ENCODE measurements at places on chromosomes 7 and 10. TPM values are rescaled to one million over a fixed set of nuclear protein-coding genes. Genes with fewer than 3 reads are reported as not detected.
A peak's percentile ranks its signal among the peaks of the same experiment; 100 is the strongest.

IRF5 gene
- 6.5 TPM for total RNA-seq

OPN4 gene
- total RNA-seq = not detected

DNAH11 gene
- total RNA-seq = 2.7 TPM

TRIL gene
- total RNA-seq = not detected

TMEM184A gene
- total RNA-seq = not detected

ZNF736 gene
- 27.2 TPM for total RNA-seq

SEMA3C gene
- total RNA-seq = not detected

CDK1 gene
- 112 TPM for total RNA-seq

GDF2 gene
- total RNA-seq = not detected

- DNase-seq = no peak
Observed at GRCh38 chr7:63041786-63042185, 956.9 kb upstream of the ZNF722 start.

DNA sequence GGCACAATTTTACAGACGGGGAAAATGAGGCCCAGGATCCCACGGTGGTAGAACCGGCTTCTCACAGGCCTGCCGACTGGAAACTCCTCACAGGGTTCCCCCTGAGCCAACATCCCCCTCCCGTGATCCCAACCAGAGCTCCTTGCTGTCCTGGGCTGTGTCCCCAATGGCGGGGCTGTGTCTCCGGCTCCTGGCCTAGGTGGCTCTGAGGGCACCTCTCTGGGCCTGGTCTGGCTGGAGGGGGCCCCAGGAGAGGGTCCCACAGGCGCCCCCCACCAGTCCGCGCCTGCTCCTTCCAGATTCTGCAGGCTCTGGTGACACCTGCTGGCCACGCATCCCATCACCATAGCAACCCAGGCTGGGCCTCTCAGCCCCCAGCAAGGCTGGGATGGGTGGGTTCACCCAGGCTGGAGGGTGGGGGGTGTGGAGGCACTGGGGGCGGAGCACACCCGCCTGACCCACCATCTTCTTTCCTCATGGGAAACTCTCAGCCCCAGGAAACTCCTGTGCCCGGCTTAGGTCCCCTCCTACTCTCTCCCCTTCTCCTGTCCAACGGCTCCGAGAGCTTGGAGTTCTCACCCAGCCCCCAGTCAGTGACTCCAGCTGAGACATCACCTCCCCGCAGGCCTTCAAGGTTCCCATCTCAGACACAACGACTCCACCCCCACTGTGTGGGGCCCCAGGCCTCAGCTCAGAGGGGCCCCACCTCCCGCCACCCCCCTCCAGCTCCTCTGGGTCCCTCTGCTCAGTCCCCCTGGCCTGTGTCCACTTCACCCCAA, 27.1 kb upstream of the TNRC18 start:
- peak; percentile 63 for DNase-seq

GRCh38 chr10:13740461-13740860, 153.7 kb downstream of the PRPF18 start:
- DNase-seq = no peak

DNA sequence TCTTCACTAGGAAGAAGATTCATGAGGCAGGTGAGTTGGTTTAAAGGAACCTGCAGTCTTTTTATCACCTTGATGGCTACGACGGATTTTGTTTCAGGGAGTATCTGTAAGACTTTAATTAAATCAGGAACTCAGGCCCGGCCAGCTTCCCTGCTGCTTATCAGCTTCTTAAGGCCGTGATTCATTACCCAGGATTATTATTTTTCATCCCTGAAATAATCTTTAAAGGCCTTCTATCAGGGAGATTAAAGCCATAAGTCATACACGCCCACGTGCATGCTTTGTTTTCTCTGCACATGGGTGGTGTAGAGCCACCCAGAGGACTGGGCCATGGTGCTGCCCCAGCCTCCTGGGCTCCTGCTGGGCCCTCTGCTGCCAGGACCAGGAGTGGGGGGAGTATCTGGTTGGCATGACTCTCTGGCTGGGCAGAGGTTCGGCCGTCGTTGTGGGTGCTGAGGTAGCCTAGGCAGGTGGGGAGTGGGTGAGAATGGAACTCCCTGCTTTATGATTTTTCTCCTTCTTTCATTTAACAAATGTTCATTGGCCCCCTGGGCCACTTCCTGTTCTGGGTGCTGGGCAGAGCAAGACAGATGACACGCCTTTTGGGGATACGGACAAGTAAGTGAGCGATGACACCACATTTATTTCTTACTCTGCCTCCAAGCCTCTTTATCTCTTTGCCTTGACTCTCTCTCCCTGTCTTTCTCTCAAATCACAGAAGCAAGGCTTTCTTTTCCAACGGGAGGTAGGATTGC, 39.0 kb upstream of the PCBD1 start:
- no peak for DNase-seq

- no peak for DNase-seq
Observed at GRCh38 chr7:6691609-6692106, 15.1 kb downstream of the ZNF12 start.

GRCh38 chr10:73815719-73816030, 4.3 kb upstream of the NDST2 start:
- no peak for DNase-seq

- DNase-seq = no peak
Observed at GRCh38 chr7:16398146-16399017, 23.0 kb downstream of the CRPPA start.

DNA sequence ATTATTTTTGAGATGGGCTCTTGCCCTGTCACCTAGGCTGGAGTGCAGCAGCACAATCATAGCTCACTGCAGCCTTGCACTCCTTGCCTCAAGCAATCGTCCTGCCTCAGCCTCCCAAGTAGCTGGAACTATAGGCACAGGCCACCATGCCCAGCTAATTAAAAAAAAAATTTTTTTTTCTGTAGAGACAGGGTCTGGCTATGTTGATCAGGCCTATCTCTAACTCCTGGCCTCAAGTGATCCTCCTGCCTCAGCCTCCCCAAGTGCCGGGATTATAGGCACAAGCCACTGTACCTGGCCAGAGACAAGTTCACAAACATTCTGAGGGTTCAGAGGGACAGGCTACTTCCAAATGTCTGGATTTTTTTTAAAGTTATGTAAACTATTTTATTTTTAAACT, 32.1 kb upstream of the PURB start:
- DNase-seq = no peak

- DNase-seq = no peak
Observed at GRCh38 chr10:21138769-21139340, 241.7 kb upstream of the NEBL start.

DNA sequence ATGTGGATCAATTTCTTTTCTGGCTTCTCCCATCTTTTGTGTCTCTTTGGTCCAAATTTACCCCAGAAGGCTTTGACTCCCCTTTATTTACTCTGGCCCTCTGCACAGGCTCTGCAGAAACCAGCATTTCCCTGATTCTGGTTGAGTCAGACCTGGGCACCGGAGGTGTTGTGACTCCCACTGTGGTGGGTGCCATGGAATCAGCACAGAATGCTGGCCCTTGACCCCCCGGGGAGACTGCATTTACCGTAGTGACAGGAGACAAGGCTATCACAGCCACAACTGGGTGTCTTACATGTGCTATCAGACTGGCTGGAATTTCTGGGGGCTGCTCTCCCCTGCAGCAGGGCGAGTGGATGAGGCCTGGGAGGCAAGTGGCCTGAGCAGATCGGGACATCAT, 37.6 kb downstream of the PLXDC2 start:
- DNase-seq = no peak

- no peak for DNase-seq
Observed at GRCh38 chr10:104349623-104350126, 4.0 kb upstream of the CFAP58 start.

DNA sequence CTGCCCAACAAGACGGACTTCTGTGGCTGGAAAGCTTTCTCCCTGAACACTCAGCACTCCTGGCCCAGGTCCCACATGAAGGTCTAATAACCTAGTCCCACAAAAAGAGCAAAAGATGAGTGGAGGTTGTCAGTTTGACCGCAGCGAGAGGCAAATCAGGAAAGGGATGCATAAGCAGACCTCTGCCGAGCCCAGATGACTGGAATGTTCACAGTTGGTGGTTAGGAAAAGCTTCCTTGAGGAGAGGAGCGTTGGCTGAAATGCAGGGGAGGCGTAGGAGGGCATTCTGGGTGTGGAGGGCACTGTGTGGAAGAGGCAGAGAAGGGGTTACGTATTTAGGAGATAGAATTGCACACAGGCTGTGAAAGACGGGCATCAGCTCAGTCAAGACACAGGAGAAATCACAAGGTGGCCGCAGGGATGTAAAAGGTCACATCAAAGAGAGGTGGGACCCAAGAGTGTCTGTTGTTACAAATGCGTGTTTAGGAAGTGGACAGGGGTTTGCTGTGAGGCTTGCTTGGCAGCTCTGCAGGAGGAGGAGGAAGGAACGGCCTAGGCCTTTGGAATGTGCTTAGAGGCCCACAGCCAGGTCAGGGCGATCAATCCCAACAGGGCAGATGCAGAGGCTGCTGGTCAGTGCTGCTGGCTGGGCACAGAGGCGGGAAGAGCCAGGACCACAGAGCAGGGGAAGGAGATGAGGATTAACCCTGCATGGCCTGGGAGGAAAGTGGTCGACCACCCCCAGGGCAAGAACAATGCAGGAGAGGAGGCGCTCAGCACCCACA, 133.5 kb downstream of the VIPR2 start:
- no peak for DNase-seq

GRCh38 chr7:136274636-136275345, 297.6 kb upstream of the MTPN start:
- no peak for DNase-seq

- peak; percentile 87 for DNase-seq
Observed at GRCh38 chr10:31759124-31759798, 169.4 kb downstream of the ARHGAP12 start.

DNA sequence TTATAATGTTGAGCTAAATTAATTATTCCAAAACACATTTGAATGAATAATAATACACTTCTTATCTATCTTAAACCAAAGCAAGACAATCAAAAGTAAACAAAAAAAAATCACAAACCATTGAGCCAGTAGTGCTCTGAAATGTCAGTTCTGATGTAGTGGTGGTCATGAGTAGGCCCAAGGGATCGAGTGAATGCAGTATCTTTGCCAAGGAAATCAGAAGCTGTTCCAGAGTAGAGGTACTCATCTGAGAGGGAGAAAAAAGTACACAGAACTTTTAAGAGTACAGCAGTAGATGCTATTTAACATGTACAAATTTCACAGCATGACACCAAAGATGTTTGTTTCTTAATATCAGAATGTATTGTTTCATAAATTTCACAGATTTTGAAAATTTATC, 121.5 kb downstream of the SEMA3D start:
- DNase-seq = no peak

DNA sequence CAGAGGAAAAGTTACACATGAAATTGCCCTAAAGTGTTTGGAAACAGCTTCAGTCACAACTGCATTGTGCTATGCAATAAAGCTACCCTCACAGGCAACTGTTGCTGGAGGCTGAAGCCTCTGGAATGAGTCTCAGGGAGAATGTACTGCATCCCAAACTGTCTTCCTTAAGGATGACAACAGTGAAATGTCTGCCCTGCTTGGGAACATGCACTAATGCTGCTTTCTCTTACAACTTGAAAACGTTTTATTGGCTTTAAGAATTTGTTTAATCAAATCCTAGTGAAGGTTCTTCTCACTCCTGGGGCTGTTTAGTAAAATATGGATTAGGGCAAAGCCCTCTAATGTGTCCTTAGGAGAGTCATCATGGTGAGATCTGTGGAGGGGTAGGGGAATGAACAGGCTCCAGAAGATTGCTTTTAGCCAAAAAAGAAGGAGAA, 215.4 kb downstream of the TWIST1 start:
- no peak for DNase-seq

- no peak for DNase-seq
Observed at GRCh38 chr7:148299350-148300276, 291.0 kb upstream of the C7orf33 start.

DNA sequence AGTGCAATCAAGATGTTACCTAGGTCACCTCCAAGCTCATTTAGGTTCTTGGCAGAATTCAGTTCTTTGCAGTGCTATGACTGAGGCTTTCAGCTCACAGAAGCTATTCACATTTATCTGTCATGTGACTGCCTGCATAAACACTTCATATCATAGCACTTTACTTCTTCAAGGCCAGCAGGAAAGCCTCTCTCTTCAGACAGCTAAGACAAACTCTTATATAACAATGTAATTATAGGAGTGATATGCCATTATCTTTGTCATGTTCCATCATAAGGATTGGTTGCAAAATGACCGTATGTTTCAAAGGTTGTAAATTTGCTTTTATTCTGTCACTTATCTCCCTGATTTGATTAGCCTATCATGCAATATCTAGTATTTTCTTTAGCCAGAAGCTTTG, 78.8 kb upstream of the TMEM196 start:
- DNase-seq = no peak

DNA sequence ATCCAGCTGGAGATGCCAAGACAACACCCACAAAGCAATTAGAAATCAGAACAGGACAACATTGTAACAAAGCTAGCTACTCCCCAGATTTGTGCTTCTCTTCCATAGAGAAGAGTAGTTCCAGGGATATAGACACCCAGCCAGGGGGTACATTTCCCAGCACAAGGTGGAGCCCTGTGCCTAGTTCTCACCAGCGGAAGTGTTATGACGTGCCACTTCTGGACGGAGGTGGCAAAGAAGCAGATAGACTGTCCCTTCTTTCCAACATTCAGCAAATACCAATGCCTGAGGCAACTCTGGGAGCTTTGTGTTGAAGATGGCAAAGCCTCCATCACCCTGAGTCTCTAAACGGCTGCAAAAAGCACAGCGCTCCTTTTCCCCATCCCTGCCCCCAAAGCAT, 23.4 kb upstream of the GSAP start:
- DNase-seq = no peak

DNA sequence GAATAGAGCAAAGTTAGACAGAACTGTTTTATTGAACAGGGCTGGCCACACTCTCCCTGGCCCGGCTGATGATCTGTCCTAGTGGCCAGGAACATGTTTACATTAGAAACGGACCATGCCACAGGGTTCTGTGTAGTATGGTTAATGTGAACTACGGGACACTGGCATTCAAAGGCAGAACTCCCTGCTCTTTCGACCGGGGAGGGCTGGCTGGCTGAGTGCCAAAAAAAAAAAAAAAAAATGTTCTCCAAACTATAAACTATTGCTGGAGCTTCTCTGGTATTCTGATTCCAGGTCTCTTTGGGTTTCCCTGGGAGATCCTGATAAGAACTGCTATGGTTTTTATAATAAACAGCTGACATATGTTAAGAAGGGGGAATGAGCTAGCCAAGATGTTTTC, 1262.6 kb upstream of the SORCS1 start:
- no peak for DNase-seq

DNA sequence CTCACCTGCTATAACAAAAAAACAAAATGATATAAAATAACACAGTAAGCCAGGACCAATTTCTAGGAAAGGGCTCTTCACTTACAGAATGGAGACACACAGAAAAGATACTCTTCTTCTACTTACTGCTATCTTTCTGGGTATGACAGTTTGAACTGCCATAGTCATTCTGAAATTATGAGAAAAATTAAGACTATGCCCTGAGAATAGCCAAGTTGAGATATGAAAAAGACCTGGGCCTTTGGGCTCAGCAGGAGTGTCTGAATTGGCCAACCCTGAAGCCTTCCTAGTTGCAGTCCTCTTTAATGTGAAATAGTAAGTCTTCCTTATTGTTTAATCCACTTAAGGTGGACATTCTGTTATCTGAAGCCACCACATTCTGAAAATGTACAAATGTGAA, 519.5 kb downstream of the GRID1 start:
- no peak for DNase-seq

- no peak for DNase-seq
Observed at GRCh38 chr7:142884286-142884640, 1.3 kb downstream of the TRPV6 start.

- DNase-seq = no peak
Observed at GRCh38 chr7:148664324-148664723, 34.4 kb upstream of the CUL1 start.

GRCh38 chr7:123961771-123962170, 36.7 kb downstream of the SPAM1 start:
- DNase-seq = no peak
